ENCODE measurements at places on chromosomes 11 and 22.

DNA sequence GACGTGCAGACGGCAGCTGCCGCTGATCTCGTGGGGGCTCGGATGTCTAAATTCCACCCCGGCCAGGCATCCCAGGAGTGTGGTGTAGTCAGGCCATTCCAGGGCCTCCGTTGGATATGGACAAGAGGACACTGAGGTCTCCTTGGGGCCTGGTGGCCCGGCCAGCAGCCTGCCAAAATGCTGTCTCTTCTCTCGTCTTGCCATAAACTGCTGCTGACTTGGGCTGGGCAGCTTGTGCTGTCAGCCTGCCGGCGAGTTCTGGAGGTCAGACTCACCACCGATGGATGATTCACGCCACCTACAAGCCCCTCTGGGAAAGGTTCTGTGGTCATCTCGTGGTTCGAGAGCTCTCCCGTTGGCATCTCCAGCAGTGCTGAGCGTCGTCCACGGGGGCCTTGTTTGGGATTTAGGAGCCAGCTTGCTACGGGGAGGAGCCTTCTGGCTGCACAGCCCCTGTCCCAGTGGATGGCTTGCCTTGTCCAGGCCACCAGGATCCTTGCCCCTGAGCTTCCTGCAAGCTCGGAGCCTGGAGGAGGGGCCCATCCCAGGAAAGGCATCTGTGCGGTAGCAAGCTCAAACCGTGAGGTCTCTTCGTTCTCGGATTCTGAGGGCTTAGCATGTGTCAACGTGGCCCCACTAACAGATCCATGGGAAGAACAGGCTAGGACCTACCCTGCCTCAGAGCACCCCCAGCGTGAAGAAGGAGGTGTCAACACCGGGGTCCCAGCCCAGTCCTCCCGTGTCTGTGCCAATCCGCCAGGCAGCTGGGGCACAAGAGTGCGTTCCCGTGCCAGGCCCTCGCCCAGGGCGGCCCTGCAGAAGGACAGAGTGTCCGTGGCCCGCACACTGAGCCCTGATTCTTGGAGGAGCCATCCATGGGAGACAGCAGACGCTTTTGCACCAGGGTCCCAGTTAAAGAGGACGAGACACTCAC is 1114.1 kb downstream of the BRD1 start:
- H3K27ac ChIP-seq, result no peak overlapping the region
- no peak for DNase-seq
- no peaks in the 10 kb centered on the region for H3K36me3 ChIP-seq

- peaks cover 17% of the 10 kb centered on the region for H3K4me1 ChIP-seq
- peak within 1 kb of the TSS; percentile 70 for H3K27ac ChIP-seq
- DNase-seq, result peak; percentile 57
- peak within 1 kb of the TSS; percentile 95 for H3K4me3 ChIP-seq
- no peaks in the 10 kb centered on the region for H3K36me3 ChIP-seq
Measured at GRCh38 chr11:66856496-66857233, at the start of gene LRFN4. TSS of gene LRFN4 (plus strand) at chr11:66857064. CDS start at chr11:66857745, 681 bp downstream.

- peak overlapping the region; percentile 91 for H3K27ac ChIP-seq
- H3K27me3 ChIP-seq, result no peaks in the 10 kb centered on the region
- peak overlapping the region; percentile 97 for H3K4me3 ChIP-seq
- peak; percentile 80 for DNase-seq
- no peaks in the 10 kb centered on the region for H3K36me3 ChIP-seq
Measured at GRCh38 chr11:110297076-110297725, 787 bp upstream of the RDX start.

GRCh38 chr22:44538051-44538450 is 40.0 kb upstream of the RTL6 start:
- no peak overlapping the region for H3K27ac ChIP-seq
- H3K36me3 ChIP-seq, result no peaks in the 10 kb centered on the region
- peaks cover 10% of the 10 kb centered on the region for H3K4me1 ChIP-seq
- no peaks in the 10 kb centered on the region for H3K27me3 ChIP-seq
- peak; percentile 61 for DNase-seq

DNA sequence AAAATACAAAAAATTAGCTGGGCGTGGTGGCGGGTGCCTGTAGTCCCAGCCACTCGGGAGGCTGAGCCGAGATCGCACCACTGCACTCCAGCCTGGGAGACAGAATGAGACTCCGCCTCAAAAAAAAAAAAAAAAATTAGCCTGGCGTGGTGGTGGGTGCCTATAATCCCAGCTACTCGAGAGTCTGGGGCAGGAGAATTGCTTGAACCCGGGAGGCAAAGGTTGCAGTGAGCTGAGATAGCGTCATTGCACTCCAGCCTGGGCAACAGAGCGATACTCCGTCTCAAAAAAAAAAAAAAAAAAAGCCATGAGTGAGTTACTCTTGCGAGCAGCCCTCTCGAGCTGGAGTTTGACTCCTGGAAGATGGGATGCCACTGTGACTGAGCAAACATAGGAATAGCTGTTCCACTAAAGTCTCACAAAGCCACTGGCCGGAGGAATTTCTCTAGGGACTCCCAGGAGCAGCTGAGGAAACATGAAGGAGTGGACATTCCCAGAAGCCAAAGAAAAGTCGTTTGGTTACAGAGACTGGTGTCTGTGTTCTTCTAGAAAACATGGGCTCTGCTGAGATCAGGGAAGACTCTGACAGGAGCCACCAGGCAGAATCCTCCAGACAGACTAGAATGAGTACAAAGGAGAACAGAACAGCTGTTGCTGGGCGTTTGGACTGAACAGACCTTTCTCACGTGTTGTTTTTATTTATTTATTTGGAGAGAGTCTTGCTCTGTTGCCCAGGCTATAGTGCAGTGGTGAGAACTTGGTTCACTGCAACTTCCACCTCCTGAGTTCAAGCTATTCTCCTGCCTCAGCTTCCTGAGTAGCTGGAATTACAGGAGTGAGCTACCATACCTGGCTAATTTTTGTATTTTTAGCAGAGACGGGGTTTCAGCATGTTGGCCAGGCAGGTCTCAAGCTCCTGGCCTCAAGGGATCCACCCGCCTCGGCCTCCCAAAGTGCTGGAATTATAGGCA is 32.4 kb upstream of the MYH9 start:
- no peaks in the 10 kb centered on the region for H3K27me3 ChIP-seq
- no peaks in the 10 kb centered on the region for H3K36me3 ChIP-seq
- H3K4me1 ChIP-seq, result peaks cover 9% of the 10 kb centered on the region
- no peak overlapping the region for H3K4me3 ChIP-seq
- H3K27ac ChIP-seq, result no peak overlapping the region
- DNase-seq, result no peak

Measured in PC-3 (cell line).